ENCODE measurements at places on chromosomes 5 and 9. TPM values are rescaled to one million over a fixed set of nuclear protein-coding genes. Genes with fewer than 3 reads are reported as not detected.

Gene ALDH1A1
- total RNA-seq: 0.36 TPM

DNA sequence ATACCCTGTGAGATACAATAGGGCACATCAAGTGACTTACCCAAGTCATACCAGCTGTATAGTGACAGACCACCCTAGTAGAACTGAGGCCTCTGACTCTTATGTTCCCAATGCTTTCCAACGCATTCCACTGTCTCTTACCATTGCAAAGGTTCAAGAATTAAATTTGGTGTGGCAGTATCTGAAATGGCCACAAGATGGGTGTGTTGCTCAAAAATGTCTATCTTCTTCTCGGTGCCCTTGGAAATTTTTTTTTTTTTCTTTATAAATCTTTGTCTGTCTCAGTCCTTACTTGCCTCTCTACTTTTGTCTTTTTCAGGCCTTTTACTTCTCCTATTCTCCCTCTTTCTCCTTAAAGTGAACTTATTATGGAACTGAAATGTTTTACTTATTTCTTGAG lies 48.4 kb downstream of the GPR21 start:
- DNase-seq: peak; percentile 37

Gene CNTFR
- total RNA-seq: not detected

DNA sequence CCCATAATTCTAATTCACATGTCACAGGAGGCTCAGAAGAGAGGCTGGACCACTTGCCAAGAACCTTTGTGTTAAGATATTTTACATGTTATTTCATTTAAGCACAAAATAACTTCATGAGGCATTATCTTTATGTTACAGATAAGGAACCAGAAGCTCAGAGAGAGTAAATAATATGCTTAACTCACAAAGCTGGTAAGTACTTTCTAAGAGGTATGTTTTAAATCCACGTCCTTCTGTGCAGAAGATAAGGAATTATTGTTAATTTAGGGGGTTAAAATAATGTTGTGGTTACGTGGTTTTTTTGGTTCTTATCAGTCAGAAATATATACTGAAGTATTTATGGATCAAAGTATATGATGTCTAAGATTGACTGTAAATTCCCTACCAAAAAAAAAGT lies 8.0 kb downstream of the STRBP start:
- no peak for DNase-seq

- peak; percentile 90 for DNase-seq
Measured at GRCh38 chr9:94922098-94922607, 195.7 kb downstream of the AOPEP start.

DNA sequence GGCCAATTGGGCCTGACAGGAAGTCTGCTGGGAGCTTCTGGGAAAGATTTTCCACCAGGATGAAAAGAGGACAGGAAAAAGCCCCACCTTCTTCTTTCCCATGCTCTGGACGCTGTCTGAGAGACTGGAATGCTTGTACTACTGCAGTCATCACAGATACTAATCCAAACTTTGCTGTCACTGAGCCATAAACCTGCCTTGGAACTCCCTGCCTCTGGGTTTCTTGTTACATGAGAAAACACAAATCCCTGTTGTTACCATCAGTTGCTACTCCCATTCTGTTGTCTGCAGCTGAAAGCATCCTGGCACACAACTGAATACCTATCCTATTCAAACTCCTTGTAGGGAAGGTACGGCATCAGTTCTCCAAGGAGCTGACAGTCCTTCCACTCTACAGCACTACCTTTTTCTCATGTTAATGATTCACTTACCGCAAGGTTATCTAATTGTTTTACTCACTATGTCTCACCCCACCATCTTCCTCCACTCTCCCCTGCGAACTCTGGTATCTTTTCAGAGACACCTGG lies 167.5 kb downstream of the CDK5RAP2 start:
- DNase-seq: peak; percentile 92

Measured in osteoblast (primary cell).